ENCODE measurements at places on chromosomes 13 and 19. TPM values are rescaled to one million over a fixed set of nuclear protein-coding genes. Genes with fewer than 3 reads are reported as not detected.
A peak's percentile ranks its signal among the peaks of the same experiment; 100 is the strongest.

GRCh38 chr13:112182846-112183531 lies 116.0 kb downstream of the SOX1 start:
- peaks cover 4% of the 10 kb centered on the region for H3K27me3 ChIP-seq
- no peak for DNase-seq
- no peak overlapping the region for H3K4me3 ChIP-seq
- H3K27ac ChIP-seq = no peak overlapping the region

GRCh38 chr19:30318261-30318660 lies 53.9 kb upstream of the ZNF536 start:
- no peaks in the 10 kb centered on the region for H3K36me3 ChIP-seq
- H3K27me3 ChIP-seq = no peaks in the 10 kb centered on the region
- no peak for DNase-seq
- H3K27ac ChIP-seq = no peak overlapping the region

Gene FCAR
- not detected for total RNA-seq

DNA sequence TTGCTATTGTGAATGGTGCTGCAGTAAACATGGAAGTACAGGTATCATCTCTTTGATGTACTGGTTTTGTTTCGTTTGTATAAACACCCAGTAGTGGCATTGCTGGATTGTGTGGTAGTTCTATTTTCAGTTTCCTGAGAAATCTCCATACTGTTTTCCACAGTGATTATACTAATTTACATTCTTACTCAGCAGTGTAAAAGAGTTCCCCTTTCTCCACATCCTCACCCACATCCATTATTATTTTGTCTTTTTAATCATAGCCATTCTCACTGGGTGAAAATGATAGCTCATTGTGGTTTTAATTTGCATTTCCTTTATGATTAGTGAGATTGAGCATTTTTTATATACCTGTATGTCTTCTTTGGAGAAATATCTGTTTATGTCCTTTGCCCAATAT lies 62.3 kb upstream of the PARP4 start:
- no peak for DNase-seq
- H3K4me1 ChIP-seq = no peaks in the 10 kb centered on the region
- no peaks in the 10 kb centered on the region for H3K36me3 ChIP-seq
- H3K4me3 ChIP-seq = no peak overlapping the region

- DNase-seq = no peak
- no peak overlapping the region for H3K4me3 ChIP-seq
- no peaks in the 10 kb centered on the region for H3K27me3 ChIP-seq
- H3K4me1 ChIP-seq = no peaks in the 10 kb centered on the region
- no peaks in the 10 kb centered on the region for H3K36me3 ChIP-seq
- H3K27ac ChIP-seq = no peak overlapping the region
Measured at GRCh38 chr13:46320821-46321220, 66.2 kb downstream of the RUBCNL start.

DNA sequence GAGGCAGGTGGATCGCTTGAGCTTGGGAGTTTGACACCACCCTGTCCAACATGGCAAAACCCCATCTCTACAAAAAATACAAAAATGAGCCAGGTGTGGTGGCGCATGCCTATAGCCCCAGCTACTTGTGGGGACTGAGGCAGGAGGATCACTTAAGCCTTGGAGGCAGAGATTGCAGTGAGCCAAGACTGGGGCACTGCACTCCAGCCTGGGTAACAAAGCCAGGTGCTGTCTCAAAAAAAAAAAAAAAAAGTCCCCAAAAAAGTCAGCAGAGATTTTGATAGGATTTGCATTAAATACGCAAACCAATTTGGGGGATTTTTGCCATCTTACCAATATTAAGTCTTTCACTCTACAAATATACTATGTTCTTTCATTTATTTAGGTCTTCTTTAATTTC lies 21.7 kb upstream of the RPL21 start:
- no peak overlapping the region for H3K27ac ChIP-seq
- H3K4me1 ChIP-seq = no peaks in the 10 kb centered on the region
- H3K36me3 ChIP-seq = peaks cover 11% of the 10 kb centered on the region
- DNase-seq = no peak
- H3K4me3 ChIP-seq = no peak overlapping the region
- H3K27me3 ChIP-seq = peaks cover 18% of the 10 kb centered on the region

Gene ERVV-1
- not detected for total RNA-seq

DNA sequence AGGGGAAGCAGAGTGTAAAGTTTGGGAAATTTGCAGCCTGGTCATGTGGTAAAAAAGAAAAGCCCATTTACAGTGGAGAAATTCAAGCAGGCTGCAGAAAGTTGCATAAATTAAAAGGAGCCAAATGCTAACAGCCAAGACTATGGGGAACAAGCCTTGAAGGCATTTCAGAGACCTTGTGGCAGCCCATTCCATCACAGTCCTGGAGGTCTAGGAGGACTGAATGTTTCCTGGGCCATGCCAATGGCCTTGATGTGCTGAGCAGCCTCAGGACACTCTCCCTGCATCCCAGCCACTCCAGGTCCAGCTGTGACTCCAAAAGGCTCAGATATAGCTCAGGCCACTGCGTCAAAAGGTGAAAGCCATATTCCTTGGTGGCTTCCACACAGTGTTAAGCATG lies 1202.4 kb upstream of the ATXN8OS start:
- H3K27me3 ChIP-seq = no peaks in the 10 kb centered on the region
- H3K27ac ChIP-seq = no peak overlapping the region
- H3K4me1 ChIP-seq = no peaks in the 10 kb centered on the region
- peaks cover 4% of the 10 kb centered on the region for H3K36me3 ChIP-seq

Gene SELENOW
- total RNA-seq = 263 TPM

Gene KIR3DL1
- not detected for total RNA-seq

Gene ZNF724
- total RNA-seq = 4.0 TPM

DNA sequence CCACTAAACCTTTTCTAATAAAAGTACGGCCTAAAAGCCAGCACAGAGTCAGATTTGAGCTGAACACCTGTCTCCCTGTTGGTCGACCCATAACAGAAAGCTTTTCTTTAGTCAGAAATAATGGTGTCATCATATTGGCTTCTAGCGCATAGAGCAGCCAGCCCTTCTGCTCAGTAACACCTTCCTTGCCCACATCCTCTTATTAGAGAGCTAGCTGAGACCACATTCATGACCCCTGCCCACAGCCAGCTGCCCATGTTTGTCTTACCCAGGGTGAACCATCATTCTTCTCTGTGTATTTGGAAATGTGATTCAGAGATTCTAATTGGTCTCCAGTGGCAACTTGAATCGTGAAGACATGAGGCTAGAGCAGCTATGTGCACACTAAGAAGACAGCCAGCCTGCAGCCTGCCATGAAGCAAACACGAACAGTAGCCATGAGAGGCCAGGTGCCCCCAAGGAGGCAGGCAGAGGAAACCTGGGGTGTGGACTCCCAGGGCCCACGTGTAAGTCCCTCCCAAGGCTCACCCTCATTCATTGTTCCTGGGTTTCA lies 82.3 kb upstream of the PDCD5 start:
- H3K4me3 ChIP-seq = no peak overlapping the region
- H3K4me1 ChIP-seq = no peaks in the 10 kb centered on the region
- H3K36me3 ChIP-seq = no peaks in the 10 kb centered on the region
- no peak for DNase-seq

- no peak for DNase-seq
- H3K27me3 ChIP-seq = peaks cover 5% of the 10 kb centered on the region
- peak overlapping the region; percentile 42 for H3K27ac ChIP-seq
Measured at GRCh38 chr13:113393226-113393562, 29.3 kb upstream of the GRTP1 start.

Gene ACER1
- total RNA-seq = not detected

- H3K27me3 ChIP-seq = no peaks in the 10 kb centered on the region
- H3K4me1 ChIP-seq = peaks cover 17% of the 10 kb centered on the region
- H3K36me3 ChIP-seq = no peaks in the 10 kb centered on the region
- peak overlapping the region; percentile 99 for H3K27ac ChIP-seq
- peak; percentile 82 for DNase-seq
Measured at GRCh38 chr13:23980160-23980551, 82.9 kb upstream of the C1QTNF9B start.

GRCh38 chr13:20016649-20017364 lies 58.3 kb downstream of the ZMYM2 start:
- peaks cover 9% of the 10 kb centered on the region for H3K4me1 ChIP-seq
- no peak overlapping the region for H3K27ac ChIP-seq
- peaks cover 1% of the 10 kb centered on the region for H3K27me3 ChIP-seq
- H3K36me3 ChIP-seq = peaks cover 68% of the 10 kb centered on the region

- peak overlapping the region; percentile 60 for H3K4me3 ChIP-seq
- peaks cover 12% of the 10 kb centered on the region for H3K27me3 ChIP-seq
- peak; percentile 70 for DNase-seq
- peaks cover 73% of the 10 kb centered on the region for H3K4me1 ChIP-seq
- H3K27ac ChIP-seq = peak overlapping the region; percentile 85
- H3K36me3 ChIP-seq = peaks cover 87% of the 10 kb centered on the region
Measured at GRCh38 chr13:33108620-33109019, 92.4 kb downstream of the KL start.

- H3K4me1 ChIP-seq = no peaks in the 10 kb centered on the region
- DNase-seq = no peak
- H3K36me3 ChIP-seq = peaks cover 15% of the 10 kb centered on the region
- H3K4me3 ChIP-seq = no peak overlapping the region
- no peak overlapping the region for H3K27ac ChIP-seq
Measured at GRCh38 chr19:32603961-32604360, 23.0 kb downstream of the PDCD5 start.

DNA sequence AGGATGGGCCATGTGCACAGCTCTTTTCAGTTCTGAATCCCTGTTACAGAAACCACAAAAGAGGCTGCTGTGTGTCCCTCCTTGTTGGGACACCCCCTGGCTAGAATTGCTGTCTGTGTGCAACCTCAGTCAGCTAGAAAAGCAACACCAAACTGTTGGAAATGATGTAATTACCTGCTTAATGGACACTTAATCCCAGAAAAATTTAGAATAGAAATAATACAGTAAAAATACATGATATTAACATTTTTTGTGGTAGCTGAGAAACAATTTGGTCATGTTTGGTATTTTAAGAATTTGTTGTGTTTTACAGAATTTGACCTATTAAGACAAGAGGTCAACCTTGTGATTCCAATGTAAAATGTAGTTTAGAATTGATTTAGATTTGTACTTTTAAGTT lies 46.8 kb downstream of the FAM124A start:
- peaks cover 24% of the 10 kb centered on the region for H3K4me1 ChIP-seq
- no peak overlapping the region for H3K4me3 ChIP-seq
- H3K36me3 ChIP-seq = no peaks in the 10 kb centered on the region
- peak; percentile 43 for DNase-seq
- no peak overlapping the region for H3K27ac ChIP-seq

Gene PGLYRP1
- total RNA-seq = not detected

Gene MATK
- not detected for total RNA-seq

DNA sequence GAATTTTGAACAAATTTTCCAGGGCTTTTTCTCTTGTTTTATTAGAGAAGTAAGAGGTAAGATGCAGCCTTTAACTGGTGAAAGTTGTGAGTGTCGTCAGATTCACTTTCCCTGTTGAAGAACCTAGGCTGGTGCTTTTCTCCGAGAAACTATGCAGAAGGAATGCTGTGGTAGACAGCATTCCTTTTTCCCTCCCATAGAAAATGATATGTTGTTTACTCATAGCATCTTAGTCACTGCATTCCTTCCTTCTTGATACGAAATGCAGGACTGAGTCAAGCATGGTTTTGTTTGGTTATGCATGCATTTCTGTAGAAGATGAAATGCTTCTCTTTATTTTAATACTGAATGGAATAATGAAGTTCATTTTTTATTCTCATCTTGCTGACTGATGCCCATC lies 3.4 kb downstream of the ITGBL1 start:
- H3K4me3 ChIP-seq = peak overlapping the region; percentile 65
- H3K27me3 ChIP-seq = no peaks in the 10 kb centered on the region
- peak overlapping the region; percentile 78 for H3K27ac ChIP-seq
- DNase-seq = peak; percentile 94

DNA sequence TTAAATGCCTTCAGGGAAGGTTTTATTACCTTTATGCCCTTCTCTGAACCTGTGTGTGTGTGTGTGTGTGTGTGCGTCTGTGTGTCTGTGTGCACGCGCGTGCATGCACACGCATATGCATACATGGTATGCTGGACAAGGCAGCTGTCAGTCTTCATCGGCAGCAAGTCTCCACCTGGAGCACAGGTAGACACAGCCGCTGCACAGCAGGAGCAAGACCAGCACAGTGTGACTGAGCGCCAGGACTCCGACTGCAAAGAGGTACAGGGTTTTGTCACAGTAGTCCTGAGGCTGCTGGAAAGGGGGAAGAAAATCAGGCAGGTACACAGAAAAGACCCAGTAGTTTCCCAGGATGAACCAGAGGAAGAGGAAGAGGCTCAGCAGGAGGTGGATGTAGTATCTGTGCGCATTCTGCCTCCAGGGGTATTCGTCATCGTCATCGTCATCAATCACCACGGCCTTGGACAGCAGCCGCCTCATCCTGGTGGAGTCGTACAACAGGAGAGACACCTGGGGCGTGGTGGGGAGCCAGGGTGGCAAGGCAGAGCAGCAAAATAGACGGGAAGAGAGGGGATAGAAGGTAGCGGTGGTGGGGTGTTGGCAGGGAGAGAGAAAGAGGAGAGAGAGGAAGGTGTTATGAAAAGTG lies 12.8 kb upstream of the DHRS12 start:
- peaks cover 33% of the 10 kb centered on the region for H3K27me3 ChIP-seq
- no peaks in the 10 kb centered on the region for H3K36me3 ChIP-seq
- peaks cover 10% of the 10 kb centered on the region for H3K4me1 ChIP-seq
- no peak for DNase-seq
- H3K27ac ChIP-seq = no peak overlapping the region

GRCh38 chr13:55673910-55674309 lies 1466.8 kb upstream of the PRR20A start:
- no peak overlapping the region for H3K4me3 ChIP-seq
- no peaks in the 10 kb centered on the region for H3K4me1 ChIP-seq
- H3K36me3 ChIP-seq = peaks cover 9% of the 10 kb centered on the region
- DNase-seq = no peak

Gene CYP2F1
- not detected for total RNA-seq

GRCh38 chr19:5789351-5789761 lies 1.6 kb downstream of the DUS3L start:
- H3K4me3 ChIP-seq = peak overlapping the region; percentile 99
- H3K4me1 ChIP-seq = peaks cover 15% of the 10 kb centered on the region
- no peak for DNase-seq
- H3K27me3 ChIP-seq = peaks cover 5% of the 10 kb centered on the region
- no peak overlapping the region for H3K27ac ChIP-seq

GRCh38 chr19:40337107-40337506 lies 11.1 kb downstream of the C19orf47 start:
- no peak overlapping the region for H3K4me3 ChIP-seq
- no peak overlapping the region for H3K27ac ChIP-seq
- H3K27me3 ChIP-seq = no peaks in the 10 kb centered on the region
- peaks cover 14% of the 10 kb centered on the region for H3K36me3 ChIP-seq
- DNase-seq = no peak

DNA sequence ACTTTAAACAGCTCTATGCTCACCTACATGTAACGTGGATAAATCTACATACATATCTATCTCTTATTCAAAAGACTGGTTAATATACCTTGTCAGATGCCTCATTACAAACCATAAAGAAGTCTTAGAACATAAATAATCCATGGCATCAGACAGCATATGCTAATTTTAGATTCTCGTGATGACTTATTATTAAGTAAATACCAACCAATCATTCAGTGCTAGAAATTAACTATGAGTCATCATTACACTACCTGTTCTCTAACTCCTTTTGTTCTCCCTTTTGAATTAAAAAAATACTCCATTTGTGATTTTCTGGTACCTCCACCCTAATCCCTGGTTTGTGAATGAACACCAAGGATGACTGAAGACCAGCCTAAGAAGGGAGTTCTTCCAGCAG lies 754.3 kb upstream of the ARGLU1 start:
- no peak overlapping the region for H3K27ac ChIP-seq
- no peak overlapping the region for H3K4me3 ChIP-seq
- DNase-seq = no peak
- H3K36me3 ChIP-seq = no peaks in the 10 kb centered on the region
- H3K27me3 ChIP-seq = no peaks in the 10 kb centered on the region

- no peak for DNase-seq
- 0 out of 2 replicates have a peak, but pooled peaks cover 8% of the 10 kb centered on the region for H3K36me3 ChIP-seq
- H3K27ac ChIP-seq = no peak overlapping the region
Measured at GRCh38 chr13:65881561-65882155, 1348.5 kb downstream of the PCDH9 start.

Gene KL
- total RNA-seq = not detected

Gene JSRP1
- total RNA-seq = 0.99 TPM

Gene EXOC3L2
- total RNA-seq = 0.08 TPM

All from HFFc6 (cell line).